Posterior vena cava (tissue), 2 donors: ENCODE measurements at places on chromosomes 5 and 9. TPM values are rescaled to one million over a fixed set of nuclear protein-coding genes. Genes with fewer than 3 reads are reported as not detected.

- DNase-seq, result no peak
Measured at GRCh38 chr9:76090330-76090729, 199.9 kb downstream of the PCSK5 start.

- no peak for DNase-seq
Measured at GRCh38 chr5:172768098-172768572, 2.9 kb downstream of the DUSP1 start.

- DNase-seq, result no peak
Measured at GRCh38 chr9:7909537-7909936, 110.0 kb upstream of the DMAC1 start.

The GABBR2 gene
- not detected for total RNA-seq

- no peak for DNase-seq
Measured at GRCh38 chr5:171724468-171725204, 61.0 kb upstream of the SMIM23 start.

GRCh38 chr5:88785746-88786565 is 97.0 kb downstream of the MEF2C start:
- DNase-seq, result no peak

DNA sequence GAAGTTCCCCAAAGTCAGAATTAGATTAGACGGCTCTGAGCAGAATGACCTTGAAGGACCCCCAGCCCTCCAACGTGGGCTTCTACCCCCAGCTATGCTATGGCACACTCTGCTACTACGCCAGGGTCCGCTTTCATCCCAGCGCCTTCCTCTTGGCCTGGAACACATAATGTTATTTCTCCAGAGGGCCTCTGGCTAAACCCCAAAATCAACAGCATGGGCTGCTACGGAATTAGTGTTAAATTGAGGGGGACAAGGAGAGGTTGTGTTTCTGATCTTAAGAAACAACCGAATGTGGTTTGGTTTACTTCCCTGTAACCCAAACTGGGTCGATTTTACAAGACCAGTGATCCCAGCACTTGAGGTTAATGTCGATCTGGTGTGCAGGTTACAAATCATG is 97.1 kb downstream of the ZNF618 start:
- DNase-seq, result no peak

DNA sequence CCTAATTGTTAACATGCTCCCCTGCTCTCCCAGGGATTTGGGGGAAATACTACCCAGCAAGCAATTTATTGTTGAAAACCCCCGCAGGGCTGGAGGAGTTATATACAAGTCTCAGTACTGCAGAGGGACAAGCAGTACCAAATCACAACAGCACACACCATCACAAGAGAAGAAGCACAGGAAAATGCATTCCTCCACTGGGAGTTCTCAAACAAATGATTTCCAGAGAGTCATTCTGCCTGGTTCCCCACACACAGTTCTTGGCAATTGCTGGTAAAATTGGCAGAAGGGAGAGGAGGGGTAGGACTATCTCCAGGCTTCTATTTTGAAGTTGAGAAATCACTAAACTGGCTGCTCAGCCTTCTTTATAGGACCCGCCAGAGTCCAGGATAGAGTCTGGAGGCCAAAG is 16.8 kb downstream of the SIL1 start:
- no peak for DNase-seq

The PHF24 gene
- 1.0 TPM for total RNA-seq
